ENCODE measurements at places on chromosomes 12 and 14.

- peak; percentile 56 for DNase-seq
Measured at GRCh38 chr12:120007272-120007671, 18.2 kb downstream of the BICDL1 start.

GRCh38 chr12:132602572-132603239, 7.7 kb downstream of the LRCOL1 start:
- no peak for DNase-seq

GRCh38 chr14:57573173-57573572, 79.5 kb upstream of the CCDC198 start:
- no peak for DNase-seq

GRCh38 chr14:67704484-67705089, 2.9 kb downstream of the RDH12 start:
- no peak for DNase-seq

DNA sequence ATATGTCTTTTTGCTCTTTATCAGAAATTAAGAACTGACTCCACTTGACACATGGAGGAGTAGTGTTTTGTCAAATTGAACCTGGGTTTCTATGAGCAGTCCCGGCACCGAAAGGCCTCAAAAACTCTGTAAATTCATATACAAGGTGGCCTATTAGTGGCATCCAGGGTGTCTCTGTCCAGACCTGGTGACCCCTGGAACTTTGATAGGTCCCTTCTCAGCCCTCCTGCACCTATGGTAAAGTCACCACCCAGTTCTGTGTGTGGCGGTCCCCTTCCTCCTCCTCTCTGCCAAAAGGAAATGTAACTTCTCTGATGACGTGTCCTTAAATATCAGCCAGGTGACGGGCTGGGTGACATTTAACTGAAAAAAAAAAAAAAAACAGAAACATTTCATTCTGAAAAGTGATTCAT, 204.0 kb upstream of the FOXN3 start:
- no peak for DNase-seq

GRCh38 chr12:105721051-105721825, 390.7 kb downstream of the C12orf75 start:
- no peak for DNase-seq

- no peak for DNase-seq
Measured at GRCh38 chr12:126883697-126884096, 1383.3 kb upstream of the TMEM132C start.

GRCh38 chr12:58731096-58731495, 189.2 kb downstream of the LRIG3 start:
- DNase-seq = no peak

DNA sequence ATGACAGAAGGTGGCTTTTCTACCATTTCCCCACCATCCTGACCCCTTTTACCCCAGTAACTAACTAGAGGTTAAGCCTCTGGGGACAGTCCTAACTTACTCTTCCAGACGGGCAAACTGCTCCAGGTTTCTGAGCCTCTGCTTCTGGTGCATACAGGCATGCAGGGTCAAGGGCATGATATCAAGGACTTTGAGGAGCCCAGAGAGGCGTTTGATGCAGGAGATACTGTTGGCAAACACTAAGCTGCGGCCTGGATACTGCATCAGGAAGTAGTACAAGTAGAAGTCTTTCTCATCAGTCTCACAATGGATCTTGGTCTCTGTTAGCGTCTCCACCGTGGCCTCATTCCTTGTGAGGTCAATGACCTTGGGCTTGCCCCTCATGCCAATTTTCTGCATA, 21.0 kb downstream of the DDX24 start:
- no peak for DNase-seq

DNA sequence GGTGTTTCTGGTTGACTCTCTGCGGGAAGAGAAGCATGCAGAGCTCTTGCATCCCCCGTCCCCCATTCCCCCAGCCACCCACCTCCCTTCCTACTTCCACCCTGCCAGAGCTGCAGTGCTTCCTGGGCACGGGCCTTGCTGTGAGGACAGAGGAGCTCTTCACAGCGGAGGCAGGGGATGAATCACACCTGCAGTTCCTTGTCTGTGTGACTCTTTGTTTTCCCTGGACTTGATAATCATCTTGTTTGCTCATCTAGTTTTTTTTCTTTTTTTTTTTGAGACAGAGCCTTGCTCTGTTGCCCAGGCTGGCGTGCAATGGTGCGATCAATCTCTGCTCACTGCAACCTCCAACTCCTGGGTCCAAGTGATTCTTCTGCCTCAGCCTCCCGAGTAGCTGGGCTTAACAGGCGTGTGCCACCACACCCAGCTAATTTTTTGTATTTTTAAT, 27.8 kb downstream of the ANKRD9 start:
- DNase-seq = no peak

- DNase-seq = no peak
Measured at GRCh38 chr12:100069795-100070194, 72.9 kb downstream of the BLTP3B start.
